ENCODE measurements at places on chromosomes 11 and 22.

- no peak for DNase-seq
Observed at GRCh38 chr11:35178873-35179272, 39.9 kb downstream of the CD44 start.

GRCh38 chr22:49515475-49515874, 312.2 kb downstream of the BRD1 start:
- DNase-seq = no peak

- DNase-seq = no peak
Observed at GRCh38 chr11:70695086-70695960, 297.0 kb downstream of the CTTN start.

DNA sequence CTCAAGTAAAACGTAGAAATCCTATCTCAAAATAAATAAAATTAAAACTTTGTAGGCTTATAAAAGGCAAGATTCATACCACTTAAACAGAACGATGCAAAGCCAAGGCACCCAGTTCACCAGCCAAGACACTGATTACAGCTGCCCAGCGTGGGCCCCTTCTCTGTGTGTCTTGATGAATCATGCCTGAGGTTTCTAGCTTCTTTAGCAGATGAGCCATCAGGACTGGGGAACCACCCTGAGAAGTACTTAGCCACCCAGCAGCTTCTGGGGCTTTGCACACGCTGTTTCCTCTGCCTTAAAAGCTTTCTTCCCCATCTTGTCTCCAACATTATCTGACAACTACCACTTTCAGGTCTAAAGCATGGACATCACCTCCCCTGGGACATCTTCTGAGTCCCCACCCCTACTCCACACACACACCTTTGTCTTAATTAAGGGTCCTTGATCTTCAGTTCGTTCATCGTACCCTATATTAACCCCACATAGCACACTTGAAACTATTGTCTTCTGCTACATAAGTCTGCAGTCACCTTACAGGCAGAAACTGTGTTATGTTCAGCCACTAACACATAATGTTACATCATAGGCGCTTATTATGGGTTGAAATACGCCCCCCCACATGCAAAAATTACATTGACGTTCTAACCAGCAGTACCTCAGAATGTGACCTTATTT, 8.7 kb upstream of the LAYN start:
- DNase-seq = no peak
